ENCODE measurements at places on chromosomes 6 and 20.

DNA sequence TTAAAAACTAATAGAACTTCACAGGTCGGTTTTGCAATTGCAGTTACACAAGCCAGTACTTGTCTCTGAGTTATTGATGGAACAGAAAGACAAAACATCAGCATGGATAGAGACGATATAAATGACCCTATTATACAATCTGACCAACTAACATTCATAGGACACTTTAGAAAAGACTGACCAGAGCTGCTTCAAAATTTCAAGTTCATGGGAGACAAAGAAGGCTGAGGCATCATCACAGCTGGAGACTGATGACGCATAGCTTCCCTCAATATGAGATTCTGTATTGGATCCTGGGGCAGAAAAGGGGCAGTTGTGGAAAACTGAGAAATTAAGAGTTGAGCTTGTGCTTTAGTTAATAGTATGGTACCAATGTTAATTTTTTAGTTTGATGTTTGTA lies 174.0 kb downstream of the THBS2 start:
- no peak for DNase-seq

- DNase-seq = no peak
Observed at GRCh38 chr6:160523223-160523622, 140.9 kb downstream of the LPA start.

DNA sequence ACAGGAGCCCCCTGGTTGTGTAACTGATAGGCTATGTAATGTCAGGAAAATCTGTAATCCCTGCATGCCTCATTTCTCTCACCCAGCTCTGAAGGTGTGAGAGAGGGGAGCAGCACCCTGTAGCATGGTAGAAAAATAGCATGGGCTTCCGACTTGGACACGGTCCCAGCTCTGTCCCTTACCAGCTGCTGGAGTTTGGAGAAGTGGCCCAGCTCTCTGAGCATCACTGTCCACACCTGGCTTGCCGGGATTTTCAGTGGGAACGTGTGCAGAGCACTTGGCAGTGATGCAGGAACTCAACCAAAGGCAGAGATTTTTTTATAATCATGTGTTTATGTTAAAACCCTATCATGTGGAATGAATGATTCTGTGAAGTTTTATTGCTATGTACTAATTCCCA lies 34.6 kb downstream of the STK35 start:
- DNase-seq = no peak

- no peak for DNase-seq
Observed at GRCh38 chr6:11428895-11429294, 108.7 kb upstream of the TMEM170B start.

- DNase-seq = no peak
Observed at GRCh38 chr20:24955045-24955444, 6.0 kb downstream of the CST7 start.

- no peak for DNase-seq
Observed at GRCh38 chr6:169162752-169163407, 90.8 kb downstream of the THBS2 start.

GRCh38 chr20:45629496-45630100 lies at the start of gene WFDC10A:
TSS of gene WFDC10A (plus strand) at chr20:45629739. CDS start at chr20:45629814, 75 bp downstream.
- DNase-seq = peak; percentile 15

DNA sequence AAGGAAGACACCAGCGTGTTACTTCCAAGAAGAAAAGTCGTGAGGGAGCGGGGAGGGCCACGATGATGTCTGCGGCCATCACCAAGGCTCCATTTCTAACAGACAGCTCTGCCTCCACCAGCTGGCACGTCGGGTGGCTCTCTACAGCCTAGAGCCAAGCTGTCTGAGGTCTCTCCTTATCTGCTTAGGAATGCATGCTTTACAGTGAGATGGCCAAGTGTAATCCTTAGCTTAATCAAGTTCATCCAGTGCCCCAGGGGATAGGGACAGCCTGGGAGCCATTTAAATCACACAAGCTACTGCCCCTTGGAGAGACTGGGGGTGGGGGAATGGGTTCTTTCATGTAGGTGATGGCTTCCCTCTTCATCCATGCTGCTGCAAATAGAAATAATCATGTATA lies 213.8 kb upstream of the CST7 start:
- DNase-seq = no peak

DNA sequence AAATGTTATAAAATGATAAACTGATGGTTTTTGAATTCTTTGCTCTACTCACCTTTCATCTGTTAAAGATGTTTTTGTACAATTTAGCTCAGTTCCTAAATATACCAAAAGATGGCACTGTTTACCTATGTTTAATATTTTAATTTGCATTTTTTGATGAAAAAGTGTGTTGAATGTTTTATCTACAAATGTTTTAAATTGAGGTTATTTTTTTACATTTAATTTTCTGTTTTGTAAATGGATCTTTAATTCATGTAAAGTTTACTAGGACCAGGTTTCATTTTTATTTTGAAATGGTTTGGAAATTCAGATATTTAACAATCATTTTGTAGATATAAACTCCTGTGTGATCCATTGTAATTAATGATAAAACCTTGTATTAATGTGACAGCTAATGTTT lies 30.0 kb downstream of the CDKAL1 start:
- no peak for DNase-seq

DNA sequence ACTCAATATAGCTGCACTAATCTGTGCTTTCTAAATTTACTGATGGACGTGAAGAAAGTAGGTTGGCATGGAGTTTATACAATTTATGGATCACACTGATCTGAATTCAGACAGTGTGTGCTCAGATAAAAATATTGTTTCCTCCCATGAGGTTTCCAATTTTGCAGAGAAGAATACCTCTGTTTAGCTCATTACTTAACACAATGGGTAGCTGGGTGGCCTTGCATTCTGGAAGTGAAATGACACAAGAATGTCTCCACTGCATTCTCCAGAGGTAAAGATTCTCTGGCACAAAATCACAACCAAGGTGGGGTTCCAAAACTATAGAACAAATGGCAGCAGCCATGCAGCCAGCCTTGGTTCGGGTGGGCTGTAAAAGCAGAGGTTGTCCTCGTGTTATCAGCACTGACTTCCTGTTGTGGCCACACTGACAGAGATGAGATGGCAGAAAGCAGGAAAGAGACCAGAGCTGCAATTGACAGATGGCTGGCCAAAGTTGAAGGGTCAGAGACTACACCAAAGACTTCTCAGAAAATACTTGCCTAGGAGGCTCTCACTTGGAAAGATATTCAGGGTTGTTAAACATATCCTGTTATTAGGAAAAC lies 50.2 kb downstream of the HDAC2 start:
- DNase-seq = no peak

- no peak for DNase-seq
Observed at GRCh38 chr6:155324993-155325392, 10.7 kb upstream of the TFB1M start.
